ENCODE measurements at places on chromosomes 7 and 10.

GRCh38 chr10:12796401-12797160 lies 204.9 kb downstream of the CCDC3 start:
- no peak for DNase-seq

DNA sequence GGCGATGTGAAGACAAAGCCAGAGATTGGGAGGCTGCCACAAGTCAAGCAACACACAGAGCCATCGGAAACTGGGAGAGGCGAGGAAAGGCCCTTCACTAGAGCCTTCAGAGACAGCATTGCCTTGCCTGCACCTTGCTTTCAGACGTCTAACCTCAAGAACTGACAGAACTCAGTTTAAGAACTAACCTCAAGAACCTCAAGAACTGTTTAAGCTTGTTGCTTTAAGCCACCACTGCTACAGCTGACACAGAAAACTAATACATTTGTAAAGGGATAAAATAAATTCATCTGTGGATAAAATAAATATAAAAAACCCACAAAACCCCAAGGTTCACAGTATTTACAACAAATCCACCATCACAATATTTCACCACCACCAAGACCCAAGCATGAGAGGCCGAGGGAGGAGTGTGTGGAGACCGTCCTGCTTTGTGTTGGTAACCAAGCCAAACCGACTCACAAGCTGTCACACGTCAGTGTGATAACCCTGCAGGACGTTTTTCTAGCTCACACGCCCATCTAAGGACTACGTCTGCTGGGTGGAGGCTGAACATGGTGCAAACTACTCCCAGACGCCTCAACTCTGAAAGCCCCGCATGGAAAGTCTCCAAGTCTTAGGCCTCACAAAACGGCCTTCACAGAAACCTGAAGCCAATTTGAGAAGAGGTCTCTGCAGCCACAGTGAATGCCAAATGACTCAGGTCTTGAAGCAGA lies 116.8 kb downstream of the ABLIM1 start:
- no peak for DNase-seq

- no peak for DNase-seq
Measured at GRCh38 chr7:133688483-133689239, 435.8 kb downstream of the EXOC4 start.

- DNase-seq = no peak
Measured at GRCh38 chr7:148914208-148914777, 30.2 kb upstream of the EZH2 start.

DNA sequence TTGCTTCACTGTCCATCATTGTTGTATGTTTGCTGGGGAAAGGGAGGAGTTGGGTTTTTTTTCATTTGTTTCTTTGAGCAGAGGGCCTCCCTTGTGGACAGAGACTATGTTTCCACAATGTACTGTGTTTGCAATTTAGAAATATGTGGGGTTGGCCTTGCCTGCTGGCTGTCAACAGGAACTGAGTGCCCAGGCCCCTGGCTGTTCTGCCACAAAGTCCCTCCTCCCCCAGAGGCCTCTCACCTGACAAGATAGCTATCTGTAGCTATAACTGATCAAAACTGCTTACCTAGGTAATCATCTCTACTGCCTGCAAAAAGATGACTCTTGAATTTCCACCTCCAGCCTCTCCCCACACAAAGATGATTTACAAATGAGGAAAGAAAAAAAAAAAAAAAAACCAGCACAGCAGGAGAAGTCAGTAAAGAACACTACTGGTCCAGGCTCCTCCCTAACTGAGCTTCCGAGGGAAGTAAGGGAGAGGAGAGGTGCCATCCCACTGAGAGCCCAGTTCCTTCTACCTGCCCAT lies 121.8 kb downstream of the SGMS1 start:
- DNase-seq = no peak

GRCh38 chr7:104873401-104873800 lies 140.6 kb upstream of the KMT2E start:
- DNase-seq = no peak

DNA sequence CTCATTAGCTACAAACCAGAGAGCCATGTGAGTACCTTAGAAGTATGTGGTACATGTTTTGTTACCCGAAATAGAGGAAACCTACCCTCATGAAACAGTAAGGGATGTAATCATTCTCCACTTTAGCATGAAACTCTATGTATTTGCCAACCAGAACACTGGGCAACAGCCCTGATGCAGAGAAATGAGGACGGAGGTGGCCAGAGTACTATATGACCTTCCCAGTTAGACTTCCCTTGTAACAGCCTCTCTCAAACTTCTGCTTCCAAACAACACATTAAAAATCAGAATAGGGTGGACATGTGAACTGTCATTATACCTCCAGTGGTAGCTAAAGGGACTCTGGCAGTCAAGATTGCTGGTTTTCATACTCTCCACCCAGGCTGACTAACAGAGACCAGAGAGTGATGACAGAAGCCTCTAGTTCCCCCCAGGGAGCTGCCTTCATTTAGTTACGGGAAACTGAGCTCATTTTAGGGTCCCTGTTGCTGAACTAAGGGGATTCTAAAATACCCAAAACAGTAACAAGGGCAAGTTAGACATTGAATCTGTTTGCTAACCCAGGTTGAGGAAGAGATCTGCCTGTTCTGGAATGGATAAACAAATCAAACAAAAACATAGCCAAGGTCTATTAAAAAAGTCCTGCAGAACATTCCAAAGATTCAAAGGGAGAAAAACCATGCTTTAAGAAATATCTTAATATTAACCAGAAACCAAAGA lies 83.1 kb downstream of the VPS41 start:
- no peak for DNase-seq

DNA sequence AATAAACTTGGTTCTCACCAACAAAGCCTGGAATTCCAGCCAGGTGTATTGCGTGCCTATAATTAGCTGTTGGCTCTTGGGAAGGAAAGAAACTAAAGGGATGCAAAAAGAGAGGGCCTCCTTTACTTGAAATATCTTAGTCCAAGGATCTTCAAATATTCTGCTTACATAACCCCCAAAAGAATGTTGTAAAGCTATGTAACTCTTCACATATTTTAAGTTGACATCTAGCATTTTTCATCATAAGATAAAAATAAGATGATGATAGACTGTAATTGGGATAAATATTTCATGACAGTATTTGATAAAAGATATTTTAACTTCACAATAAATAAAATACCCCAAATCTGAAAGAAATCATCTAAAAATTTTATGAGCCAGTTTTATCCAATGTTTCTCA lies 52.5 kb upstream of the SEPTIN7 start:
- DNase-seq = no peak

DNA sequence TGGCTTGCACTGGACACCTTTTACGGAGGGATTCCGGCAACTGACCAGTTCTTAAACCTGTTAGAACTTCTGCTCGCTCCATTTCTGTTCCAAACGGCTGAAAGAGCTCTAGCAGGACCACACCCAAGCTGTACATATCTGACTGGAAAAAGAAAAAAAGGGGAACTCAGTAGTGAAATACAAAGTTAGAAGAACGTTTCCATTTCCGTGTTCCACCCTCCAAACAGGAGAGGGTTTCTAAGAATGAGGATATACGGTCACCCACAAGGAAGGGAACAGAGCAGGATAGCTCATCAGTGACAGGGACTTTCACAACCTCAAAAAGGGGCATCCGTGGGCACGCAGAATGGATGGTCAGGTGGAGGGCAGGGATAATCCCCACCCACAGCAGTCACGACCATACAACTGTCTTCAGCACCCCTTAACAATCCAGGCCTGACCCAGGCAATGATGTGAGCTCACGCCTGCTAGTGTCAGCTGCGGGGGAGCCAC lies 4.3 kb upstream of the ANKRD61 start:
- no peak for DNase-seq

DNA sequence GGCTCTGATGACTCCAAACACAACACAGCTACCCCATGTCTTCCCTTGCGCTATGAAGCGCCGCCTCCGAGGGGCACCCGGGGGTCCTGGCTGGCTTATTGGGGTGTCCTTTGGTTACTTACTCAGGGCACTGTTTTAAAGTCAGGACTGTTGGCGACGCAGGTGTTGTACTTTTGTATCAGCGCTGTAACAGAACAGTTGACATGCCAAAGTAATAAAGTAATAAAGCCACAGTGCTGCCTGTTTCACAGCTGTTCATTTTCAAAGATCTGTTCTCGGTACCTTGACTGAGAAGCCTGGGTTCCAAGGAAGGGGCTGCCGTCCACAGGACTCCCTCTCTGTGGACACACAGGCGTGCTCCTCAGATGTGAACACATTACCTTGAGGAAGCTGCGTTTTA lies 64.1 kb downstream of the WDR37 start:
- DNase-seq = no peak

DNA sequence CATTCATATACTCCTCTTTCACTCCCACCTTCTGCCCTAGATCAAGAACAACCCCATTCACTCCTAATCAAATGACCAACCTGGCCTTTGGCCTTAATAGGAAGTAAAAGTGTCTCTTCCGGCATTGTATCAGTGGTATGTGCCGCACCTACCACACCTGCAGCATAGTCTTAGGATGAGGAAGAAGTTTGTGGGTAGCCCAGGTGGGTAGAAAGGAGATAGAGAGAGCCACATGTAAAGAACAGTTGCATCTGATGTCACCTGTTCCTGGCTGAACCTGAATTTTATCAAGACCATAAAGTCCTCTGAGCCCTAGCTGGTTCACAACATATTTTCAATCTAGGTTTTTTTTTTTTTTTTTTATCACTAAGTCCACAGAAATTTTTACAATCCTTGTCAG lies 55.5 kb upstream of the PTPN12 start:
- no peak for DNase-seq

- DNase-seq = no peak
Measured at GRCh38 chr7:47720141-47720906, 138.4 kb upstream of the TNS3 start.

GRCh38 chr7:111006040-111006439 lies 84.9 kb upstream of the LRRN3 start:
- no peak for DNase-seq

DNA sequence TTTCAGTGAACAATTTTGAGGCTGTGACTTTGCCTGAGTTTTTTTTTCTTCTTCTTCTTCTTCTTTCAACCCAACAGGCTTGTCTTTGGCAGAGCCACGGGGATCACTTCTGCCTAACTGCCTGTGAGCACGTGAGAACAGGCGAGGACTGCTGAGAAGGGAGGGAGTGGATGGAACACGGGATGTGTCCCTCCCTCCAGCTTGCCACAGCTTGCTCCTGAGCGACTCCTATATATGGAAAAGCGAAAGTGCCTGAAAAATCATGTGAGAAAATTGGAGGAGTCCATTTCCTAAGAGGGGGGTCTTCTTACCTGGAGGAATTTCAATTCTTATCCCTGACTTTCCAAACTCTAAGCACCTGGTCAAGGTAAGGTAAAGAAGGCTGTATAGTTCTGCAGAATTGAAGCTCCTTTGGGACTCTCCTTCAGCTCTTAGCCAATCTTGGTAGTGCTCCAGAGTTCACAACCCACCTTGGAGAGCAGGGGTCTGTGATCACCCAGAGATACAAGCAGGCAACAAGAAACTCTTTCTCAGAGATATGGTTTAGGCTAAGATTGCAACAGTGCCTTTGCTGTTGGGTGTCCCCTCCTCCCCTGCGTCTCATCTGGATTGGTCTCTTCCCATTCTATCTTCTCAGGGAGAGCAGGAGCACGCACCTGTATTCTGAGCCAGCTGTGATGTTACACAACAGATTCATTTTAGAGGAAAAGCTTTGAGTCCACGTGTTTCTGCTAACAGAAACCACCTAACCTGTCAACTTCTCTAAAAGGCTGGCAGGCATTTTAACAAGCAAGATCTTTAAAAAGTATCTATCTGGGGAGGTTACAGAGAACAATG lies at the start of gene MAT1A:
TSS of gene MAT1A (minus strand) at position 208 of the 837 bp plus-strand sequence. CDS start 235 bp downstream, outside the sequence.
- no peak for DNase-seq

DNA sequence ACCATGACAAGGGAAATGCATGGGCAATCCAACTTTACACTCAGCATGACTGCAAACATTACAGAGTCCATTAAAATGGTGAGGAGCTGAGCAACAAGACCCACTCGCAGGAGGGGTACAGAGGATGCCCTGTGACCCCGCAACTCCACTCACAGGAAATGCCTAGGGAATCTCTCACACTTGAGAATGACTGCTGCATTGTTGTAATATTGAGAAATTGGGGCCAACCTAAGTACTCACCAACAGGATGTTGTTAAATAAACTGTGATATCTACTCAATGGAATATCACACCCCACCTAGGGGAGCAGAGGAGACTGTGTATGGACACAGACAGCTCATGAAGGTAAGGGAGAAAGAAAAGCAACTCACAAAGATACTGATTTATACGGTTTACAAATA lies 53.4 kb upstream of the CAMK2B start:
- DNase-seq = no peak

GRCh38 chr10:13651969-13652720 lies 65.4 kb downstream of the PRPF18 start:
- no peak for DNase-seq

- DNase-seq = no peak
Measured at GRCh38 chr10:697097-697875, 7.8 kb upstream of the DIP2C start.

GRCh38 chr7:128735436-128735835 lies 3.7 kb upstream of the CALU start:
- no peak for DNase-seq

- DNase-seq = no peak
Measured at GRCh38 chr7:133853706-133854276, 273.3 kb upstream of the LRGUK start.

DNA sequence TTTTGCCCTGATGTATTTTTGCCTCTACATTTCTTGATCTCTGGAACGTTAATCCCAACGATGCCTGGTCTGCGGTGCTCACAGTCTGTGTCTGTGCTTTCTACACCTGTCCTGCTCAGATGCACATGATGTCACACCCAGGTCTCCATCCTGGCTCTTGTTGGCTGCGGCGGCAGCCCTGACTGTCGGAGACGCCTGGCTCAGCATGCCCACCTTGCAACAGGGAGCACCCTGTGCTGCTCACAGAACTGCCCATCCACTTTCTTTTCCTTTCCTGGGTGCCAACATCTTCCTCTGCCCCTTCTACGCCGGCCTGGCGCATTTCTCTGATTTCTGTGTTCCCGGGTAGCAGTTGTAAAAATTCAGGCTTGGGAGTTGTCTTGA lies 106.2 kb downstream of the CUX1 start:
- no peak for DNase-seq

- DNase-seq = no peak
Measured at GRCh38 chr7:44331682-44332081, 6.3 kb upstream of the CAMK2B start.

DNA sequence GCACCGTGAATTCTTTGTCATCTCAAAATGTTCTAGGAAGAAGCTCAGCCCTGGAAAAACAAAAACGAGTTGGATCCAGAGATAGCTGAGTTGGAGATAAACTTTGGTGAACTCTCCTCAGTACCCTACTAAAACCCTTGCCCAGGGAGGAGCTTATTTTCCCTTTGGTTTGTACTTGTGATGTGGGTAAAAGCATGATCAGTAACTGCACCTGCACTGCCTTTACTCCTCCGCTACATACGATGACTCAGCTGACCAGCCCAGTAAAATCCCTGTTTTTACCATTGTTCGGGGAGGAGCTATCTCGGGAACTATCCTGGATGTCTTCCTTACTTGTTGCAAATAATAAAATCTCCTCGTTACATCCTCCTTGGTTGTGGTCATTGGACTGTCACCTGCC lies 359.3 kb downstream of the SH2D4B start:
- DNase-seq = no peak

DNA sequence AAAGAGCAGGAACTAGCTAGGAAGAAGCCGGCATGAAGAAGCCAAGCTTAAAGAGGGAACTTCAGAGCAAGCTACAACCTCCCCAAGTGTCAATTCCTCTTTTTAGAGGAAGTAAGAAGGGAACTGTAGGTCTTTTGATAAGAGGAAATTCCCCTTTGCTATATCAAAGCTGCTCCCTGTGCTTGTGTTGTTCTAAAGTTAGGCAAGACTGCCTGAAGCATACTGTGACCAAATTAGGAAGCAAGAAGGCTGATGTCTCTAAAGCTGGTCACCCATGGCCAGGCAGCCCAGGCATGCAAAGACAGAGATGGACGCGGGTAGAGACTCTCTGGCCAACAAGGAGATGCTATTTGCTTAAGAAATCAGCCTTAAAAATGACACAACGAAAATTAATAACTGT lies 87.9 kb downstream of the RNF216 start:
- no peak for DNase-seq

Data from smooth muscle cell of the brain vasculature (primary cell).